Activated CD4-positive, alpha-beta T cell treated with anti-CD3 and anti-CD28 coated beads for 36 hours (primary cell): ENCODE measurements at places on chromosomes 12 and 14. TPM values are rescaled to one million over a fixed set of nuclear protein-coding genes. Genes with fewer than 3 reads are reported as not detected.

Gene C1QL4
- not detected for total RNA-seq

Gene BDKRB1
- total RNA-seq = not detected

Gene TTC9
- total RNA-seq = 8.3 TPM

Gene MYF5
- total RNA-seq = not detected

Gene GDF3
- not detected for total RNA-seq

Gene CMAS
- 33.5 TPM for total RNA-seq

Gene VAMP1
- 52.3 TPM for total RNA-seq

Gene KRT79
- total RNA-seq = 0.09 TPM
